A673 (cell line): ENCODE measurements at places on chromosomes 12 and 14. TPM values are rescaled to one million over a fixed set of nuclear protein-coding genes. Genes with fewer than 3 reads are reported as not detected.
A peak's percentile ranks its signal among the peaks of the same experiment; 100 is the strongest.

- DNase-seq: peak; percentile 5
These were observed 267.6 kb downstream of the GRIN2B start for GRCh38 chr12:13713556-13714410.

GRCh38 chr12:44930972-44931600 is 55.0 kb upstream of the NELL2 start:
- DNase-seq: peak; percentile 96

DNA sequence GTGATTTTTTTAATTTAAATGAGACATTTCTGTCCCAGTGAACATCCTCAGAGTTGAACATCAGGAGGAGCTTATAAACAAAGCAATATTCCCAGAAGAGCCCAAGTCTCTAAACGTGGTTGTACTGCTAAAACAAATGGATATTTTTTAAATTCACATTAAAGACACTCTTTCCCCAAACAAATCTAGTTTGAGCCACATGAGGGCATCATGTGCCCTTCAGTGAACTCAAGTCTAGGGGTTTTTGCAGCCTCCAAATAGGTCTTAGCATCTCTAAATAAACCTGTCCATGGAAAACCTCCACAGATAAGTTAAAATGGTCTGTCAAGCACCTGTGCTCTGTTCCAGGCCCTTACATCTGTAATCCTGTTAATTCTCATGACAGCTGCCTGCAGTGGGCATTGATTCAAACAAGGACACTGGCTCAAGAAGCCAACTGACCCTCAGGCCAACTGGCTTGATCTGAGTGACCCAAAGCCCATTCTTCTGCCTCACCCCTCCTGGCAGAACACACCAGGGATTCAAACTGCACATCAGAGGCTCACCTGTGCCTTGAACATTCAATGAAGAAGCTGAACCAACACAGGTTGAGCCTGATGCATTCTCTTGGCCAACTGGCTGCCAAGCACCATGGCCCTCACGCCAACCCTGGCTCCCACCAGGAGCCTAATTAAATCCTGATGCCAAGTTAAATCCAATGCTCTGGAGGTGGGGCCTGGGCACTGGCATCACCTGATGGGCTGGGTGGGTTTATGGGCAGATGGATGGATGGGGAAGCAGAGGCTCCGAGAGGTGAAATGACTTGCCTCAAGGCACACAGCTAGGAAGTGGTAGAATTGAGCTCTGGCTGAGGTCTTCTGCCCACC is 8.6 kb downstream of the ISCU start:
- DNase-seq: peak; percentile 33

DNA sequence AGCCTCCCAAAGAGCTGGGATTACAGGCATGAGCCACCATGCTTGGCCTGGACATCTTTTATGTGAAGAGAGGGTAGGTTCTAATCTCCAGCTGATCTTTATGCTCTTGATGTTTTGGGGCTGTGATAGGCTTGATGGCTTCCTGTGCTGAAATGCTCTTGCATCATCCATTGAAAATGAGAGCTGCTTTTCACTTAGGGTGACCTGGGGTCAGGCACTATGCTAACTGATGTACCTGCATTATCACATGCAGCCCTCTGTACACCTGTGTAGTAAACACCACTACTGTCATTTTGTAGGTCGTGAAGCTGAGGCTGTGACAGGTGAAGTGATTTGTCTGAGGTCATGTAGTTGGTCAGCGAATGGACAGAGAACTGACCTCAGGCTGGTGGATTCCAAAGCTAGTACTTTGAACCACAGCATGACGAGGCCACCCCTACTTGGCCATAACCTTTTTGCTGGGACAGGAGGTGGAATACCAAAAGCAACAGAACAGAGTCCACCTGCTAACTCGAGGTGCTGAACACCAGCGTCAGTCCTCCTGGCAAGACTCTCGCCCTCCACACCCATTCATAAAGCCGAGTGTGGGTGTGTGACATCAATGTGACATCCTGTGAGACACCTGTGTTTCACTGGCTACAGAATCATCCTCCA is 69.1 kb downstream of the C12orf75 start:
- DNase-seq: no peak

DNA sequence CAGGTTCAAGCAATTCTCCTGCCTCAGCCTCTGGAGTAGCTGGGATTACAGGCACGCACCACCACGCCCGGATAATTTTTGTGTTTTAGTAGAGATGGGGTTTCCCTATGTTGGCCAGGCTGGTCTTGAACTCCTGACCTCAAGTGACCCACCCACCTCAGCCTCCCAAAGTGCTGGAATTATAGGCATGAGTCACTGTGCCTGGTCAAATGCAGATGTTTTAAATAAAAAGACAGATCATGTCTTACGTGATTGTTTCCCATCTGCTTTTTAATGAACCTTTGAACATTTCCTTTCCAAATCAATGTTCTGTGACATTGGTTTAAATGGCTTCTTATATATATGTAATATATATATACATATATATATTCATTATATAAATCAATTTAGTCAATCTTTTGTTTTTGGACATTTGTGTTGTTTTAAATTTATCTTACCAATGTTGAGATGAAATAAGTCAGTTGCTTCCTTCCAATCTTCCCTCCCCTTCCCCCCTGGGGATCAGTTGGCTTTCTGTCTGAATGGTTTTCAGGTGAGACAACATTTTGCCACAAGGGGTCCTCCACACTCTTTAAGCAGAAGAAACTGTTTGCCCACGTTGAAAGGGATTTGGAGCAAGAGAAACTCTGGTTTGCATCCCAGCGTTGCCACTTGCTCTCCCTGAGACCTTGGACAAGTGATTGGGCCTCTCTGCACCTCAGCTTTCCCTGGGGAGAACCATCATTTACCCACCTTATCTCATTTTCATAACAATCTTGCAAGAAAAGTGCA is 47.6 kb upstream of the RBM19 start:
- DNase-seq: peak; percentile 37

GRCh38 chr12:104292872-104293794 is 10.4 kb upstream of the EID3 start:
- no peak for DNase-seq

DNA sequence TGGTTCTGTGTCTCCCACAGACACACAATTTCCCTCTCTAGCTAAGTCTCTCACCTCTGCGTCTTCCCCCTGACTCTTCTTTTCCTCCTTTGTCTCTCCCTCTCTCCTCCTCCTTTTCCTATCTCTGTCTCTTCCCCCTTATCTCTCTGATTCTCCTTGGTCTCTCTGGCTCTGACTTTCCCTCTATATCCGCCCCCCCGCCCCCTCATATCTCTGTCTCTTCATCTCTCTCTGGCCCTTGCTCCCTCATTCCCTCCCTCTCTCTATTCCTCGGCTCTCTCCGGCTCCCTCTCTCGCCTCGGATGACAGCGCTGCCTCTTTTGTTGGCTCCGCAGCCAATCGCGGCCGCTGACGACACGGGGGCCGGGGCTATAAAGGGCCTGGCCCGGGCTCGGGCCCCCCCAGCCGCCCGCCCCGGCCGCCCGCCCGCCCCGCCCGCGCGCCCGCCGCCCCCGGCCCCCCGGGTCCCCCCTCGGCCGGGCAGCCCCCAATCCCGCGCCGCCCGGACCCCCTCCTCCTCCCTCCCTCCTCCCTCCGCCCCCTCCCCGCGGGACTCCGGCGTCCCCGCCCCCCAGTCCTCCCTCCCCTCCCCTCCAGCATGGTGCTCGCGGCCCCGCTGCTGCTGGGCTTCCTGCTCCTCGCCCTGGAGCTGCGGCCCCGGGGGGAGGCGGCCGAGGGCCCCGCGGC is at the start of gene GDF11:
Gene GDF11 (plus strand): TSS at position 404 of the 687 bp plus-strand sequence. CDS start 195 bp downstream, at position 599.
- DNase-seq: peak; percentile 92

- no peak for DNase-seq
These were observed 46.3 kb upstream of the BCL11B start for GRCh38 chr14:99318091-99318958.

- DNase-seq: peak; percentile 3
These were observed 56.4 kb upstream of the PIWIL1 start for GRCh38 chr12:130281153-130281799.

DNA sequence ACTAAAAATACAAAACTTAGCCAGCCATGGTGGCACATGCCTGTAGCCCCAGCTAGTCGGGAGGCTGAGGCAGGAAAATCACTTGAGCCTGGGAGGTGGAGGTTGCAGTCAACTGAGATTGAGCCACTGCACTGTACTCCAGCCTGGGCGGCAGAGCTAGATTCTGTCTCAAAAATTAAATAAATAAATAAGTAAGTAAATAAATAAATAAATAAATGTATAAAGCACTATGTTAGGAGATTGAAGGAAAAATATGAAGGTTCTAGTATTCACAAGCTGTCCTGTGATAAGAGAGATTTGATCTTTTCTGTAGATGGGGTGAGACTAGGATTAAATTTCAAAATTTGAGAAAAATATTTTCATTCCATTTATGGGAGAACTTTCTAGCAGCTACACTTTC is 5.7 kb downstream of the DNAJC22 start:
- DNase-seq: no peak

- DNase-seq: no peak
These were observed 88.0 kb upstream of the VASH1 start for GRCh38 chr14:76673261-76673660.

DNA sequence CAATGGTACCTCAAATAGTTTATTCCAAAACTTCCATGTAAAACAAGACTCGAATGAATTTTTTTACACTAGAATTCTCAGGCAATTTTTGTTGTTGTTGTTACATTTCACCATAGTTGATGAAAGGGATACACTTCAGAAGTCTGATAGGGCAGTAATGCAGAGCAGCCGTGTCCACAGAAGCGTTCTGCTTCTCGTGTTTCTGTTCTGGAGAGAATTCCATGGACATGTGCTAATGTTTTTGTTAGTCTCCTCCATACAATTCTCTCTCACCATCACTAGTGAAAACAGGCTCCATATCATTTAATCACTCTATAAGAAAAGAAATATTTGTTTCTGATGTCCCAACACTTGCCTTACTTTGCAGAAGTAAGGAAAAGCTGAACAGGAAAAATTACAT is 606.1 kb downstream of the SLC16A7 start:
- no peak for DNase-seq

DNA sequence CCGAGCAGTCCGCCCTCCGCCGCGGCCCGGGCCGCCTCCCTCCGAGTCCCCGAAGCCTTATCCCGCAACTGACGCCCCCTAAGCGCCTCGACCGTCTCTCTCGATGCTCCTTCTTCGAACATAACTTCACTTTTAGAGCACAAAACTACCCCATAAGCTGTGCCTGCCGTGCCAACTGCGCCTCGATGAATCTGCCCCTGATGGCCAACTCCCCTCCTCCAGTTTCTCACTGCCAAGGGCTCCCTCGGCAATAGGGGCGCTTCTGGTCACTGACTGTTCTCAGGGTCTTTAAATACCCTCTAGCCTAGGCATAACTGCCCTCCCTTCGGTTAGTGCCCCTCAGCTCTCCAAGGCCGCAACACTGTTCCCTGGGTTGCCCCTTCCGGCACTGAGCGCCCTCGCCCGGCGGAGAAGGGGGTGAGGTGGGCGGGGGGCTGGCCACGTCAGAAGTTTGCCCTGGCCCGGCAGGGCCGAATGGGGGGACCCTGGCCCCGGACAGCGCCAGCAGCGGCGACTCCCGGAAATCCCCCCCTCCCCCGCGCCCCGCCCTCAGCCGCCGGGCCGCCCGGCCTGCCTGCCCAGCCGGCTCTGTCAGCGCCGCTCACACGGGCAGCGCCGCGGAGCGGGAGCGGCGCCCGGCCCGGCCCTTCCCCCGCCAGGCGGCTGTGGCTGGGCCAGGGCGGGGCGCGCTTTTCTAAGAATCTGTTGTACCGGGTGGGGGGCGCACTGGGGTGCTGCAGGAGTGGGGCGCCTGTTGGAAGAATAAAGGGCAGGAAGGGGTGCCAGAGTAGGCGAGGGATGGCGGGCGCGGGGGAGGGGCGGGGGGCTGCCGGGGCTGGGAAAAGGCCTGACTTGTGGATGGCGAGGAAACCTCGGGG is 10.6 kb downstream of the RARG start:
- peak; percentile 58 for DNase-seq

- no peak for DNase-seq
These were observed 76.8 kb upstream of the PLEKHA5 start for GRCh38 chr12:19052689-19053088.

GRCh38 chr12:57715786-57716185 is 21.9 kb downstream of the OS9 start:
- no peak for DNase-seq

GRCh38 chr14:27642251-27642866 is 1044.5 kb upstream of the NOVA1 start:
- no peak for DNase-seq

DNA sequence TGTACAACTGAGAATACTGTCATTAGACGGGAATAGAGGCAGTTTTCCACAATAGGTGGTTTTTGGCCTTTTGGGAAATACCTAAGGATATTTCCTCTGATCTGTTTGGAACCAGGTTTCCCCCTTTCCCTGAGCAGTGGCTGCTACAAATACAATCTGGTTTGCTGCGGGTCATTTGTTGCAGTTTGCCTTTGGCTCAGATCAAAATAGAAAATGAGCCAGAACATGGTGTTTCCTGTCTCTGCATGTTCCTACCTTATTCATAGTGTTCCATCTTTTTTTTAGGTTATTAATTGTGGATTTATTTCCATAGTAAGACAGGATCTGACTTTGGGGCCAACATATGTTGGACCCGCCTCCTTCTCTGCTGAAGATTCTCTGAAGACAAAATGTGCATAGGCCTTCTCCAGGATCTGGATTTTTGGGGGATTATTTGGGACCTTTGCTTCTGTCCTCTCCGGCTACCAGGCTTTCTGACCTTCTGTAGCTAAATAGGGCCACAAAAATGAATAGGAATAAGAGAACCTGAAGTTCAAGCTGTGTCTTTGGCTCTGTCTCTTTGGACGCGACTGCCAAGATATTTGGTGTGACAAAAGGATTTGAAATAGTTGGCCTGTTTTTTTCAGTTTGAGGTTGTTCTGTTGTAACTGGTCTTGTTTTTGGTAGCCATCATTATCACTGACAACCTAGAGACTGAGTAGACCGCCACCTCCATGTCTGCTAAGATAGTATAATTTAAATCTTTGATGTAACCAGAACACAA is 146.9 kb downstream of the PRKCH start:
- no peak for DNase-seq

DNA sequence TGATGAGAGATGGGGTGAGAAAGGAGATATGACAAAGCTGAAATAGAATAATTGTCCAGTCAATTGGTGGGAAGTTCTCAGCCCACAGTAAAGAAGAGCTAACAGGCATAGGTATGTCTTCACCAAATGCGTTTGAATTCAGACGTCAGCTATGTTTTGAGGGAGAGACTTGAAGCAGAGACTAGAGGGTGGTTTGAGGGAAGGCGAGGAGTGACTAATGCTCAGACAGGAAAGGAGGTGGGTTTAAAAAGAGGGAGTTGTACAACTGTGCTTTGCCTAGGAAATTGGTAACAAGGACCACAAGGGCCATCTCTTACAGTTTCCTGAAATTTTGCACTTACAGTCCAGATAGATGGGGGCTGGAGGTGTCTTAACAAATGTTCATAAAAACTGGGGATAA is 6.4 kb downstream of the JKAMP start:
- DNase-seq: no peak

The ALDH1L2 gene
- total RNA-seq: 3.4 and 4.9 TPM in 2 replicates

The IRAK3 gene
- total RNA-seq: 0.19 and 0.37 TPM in 2 replicates

The TMTC2 gene
- 3.3 and 3.7 TPM in 2 replicates for total RNA-seq

The SLC6A13 gene
- not detected in 2 replicates for total RNA-seq

The SRRM4 gene
- total RNA-seq: not detected in 2 replicates

The SMCO2 gene
- total RNA-seq: not detected in 2 replicates

The STAB2 gene
- total RNA-seq: not detected in 2 replicates
